ENCODE measurements at places on chromosomes 4 and X.

DNA sequence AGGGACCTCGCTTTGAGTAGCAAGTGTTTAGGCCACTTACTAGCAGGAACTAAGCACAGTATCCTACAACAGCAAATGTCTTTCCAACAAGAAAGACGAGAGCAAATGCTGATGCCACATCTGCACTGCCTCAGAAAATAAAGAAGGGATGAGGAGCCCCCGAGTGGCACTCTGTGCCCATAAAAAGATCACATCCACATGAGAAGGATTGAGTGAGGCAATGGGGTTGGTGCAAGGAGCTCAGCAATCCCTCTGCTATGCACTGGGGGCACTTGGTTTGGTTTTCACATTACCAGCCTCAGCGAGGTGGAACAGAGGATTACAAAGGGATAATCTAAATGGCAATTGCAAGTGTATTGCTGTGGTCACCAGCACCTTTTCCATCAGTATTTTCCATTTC, 252.8 kb upstream of the SLC7A11 start:
- no peak for DNase-seq

GRCh38 chr4:82430964-82431745, 765 bp downstream of the ENOPH1 start:
- peak; percentile 19 for DNase-seq

DNA sequence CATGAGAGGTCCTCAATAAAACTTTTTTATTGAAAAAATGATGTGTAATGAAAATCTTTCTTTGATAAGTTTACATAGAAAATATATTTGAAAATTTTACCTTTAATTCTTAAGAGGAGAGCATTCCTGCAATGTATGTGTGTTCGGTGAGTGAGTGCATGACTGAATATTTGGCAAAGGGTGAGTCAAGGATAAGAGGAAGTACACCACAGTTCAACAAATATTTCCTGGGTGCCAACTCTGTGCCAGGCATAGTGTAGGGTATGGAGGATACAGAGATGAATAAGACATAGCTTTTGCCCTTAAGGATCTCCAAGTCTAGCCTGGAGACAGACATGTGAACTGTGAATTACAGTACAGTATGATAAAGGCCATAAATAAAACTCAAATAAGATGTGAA, 84.7 kb upstream of the GPR101 start:
- no peak for DNase-seq

- no peak for DNase-seq
Measured at GRCh38 chr4:61350932-61351331, 150.8 kb downstream of the ADGRL3 start.

DNA sequence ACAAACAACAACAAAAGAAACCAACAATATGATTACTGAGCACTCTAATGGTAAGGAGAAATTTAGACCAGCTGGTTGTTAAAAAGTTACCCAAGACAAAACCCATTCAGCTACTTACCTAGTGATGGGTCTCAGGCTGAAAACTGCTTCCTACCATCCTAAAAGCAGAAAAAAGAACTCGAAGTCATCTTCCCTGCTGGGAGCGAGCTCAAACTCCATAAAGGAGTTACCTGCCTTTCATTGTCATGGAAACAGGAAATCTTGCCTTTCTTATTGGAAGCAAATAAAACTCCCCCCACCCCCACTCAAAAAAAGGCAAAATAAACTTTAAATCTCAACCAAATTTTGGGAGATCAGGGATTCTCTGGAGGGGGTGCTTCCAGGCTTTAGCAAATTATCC, 1478.3 kb downstream of the C4orf33 start:
- DNase-seq: no peak

DNA sequence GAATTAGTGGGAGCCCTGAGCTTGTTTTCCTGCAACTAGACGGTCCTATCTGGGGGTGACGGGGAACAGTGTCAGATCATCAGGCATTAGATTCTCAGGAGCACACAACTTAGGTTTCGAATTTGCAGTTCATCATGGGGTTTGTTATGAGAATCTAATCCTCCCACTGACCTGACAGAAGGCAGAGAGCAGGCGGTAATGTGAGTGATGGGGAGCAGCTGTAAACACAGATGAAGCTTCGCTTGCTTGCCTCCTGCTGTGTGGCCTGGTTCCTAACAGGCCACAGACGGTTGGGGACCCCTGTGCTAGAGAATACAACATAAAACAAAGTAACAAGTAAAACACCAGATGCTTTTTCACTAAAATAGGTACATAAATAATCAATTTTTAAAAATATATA, 86.2 kb upstream of the BLTP1 start:
- no peak for DNase-seq

- DNase-seq: no peak
Measured at GRCh38 chrX:46860557-46860956, 23.7 kb downstream of the RP2 start.

- no peak for DNase-seq
Measured at GRCh38 chrX:69562904-69563578, 52.9 kb upstream of the EDA start.

GRCh38 chrX:10325611-10326010, 168.8 kb downstream of the CLCN4 start:
- DNase-seq: no peak

GRCh38 chr4:140239311-140239710, 85.3 kb upstream of the MAML3 start:
- DNase-seq: no peak

DNA sequence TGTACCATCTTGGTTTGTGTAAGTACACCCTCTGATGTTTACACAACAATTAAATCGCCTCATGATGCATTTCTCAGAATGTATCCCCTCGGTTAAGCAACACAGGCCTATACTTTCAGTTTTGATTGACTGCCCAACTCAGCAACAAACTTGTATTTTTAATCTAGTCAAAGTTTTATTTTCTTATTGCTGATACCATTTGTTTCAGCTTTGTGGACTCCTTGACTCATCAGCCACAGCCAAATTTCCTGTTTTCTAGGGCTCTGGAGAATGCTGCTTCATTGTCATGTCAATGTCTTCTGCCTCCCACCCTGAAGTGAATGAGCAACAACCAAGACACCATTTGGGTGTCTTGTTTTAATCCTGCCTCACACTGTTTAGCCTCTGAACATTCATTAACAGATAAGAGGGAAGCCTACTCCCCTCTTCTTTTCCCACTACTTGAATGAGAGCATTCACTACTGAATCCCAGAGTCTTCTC, 14.0 kb downstream of the BBS12 start:
- DNase-seq: no peak

DNA sequence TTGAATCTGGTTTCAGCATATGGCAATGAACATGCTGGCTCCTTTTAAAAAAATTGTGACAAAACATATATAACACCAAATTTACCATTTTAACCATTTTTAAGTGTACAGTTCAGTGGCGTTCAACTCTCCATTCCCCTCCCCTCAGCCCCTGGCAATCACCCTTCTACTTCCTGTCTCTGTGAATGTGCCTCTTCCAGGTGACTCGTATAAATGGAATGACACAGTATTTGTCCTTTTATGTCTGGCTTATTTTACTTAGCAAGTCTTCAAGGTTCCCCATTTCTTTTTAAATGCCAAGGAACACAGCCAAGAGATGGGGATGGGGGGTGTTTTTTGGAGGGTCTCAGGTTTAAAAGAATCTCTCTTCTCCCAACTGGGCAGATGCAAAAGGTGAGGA, 35.4 kb upstream of the BCLAF3 start:
- no peak for DNase-seq

DNA sequence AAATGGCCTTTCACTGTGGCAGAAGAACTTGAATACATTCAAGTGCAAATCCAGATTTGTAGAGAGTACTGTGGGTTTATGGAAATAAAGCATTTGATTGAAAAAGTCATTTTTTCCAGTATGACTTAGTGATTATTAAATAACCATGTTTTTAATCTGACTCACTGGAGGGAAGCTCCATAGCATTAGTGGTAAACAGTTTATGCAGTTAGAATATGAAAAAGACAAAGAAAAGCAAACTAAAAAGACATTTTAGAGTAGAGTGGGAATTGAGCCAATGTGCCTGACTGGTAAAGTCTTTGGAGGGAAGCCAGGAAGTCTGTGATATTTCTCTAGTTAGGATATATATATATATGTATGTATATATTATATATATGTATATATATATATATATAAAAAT, 53.4 kb downstream of the FAT4 start:
- DNase-seq: no peak

- no peak for DNase-seq
Measured at GRCh38 chrX:72492499-72492898, 80.1 kb downstream of the HDAC8 start.

- DNase-seq: no peak
Measured at GRCh38 chr4:118942465-118942864, 53.8 kb downstream of the SYNPO2 start.

- DNase-seq: no peak
Measured at GRCh38 chr4:28357990-28358389, 1497.3 kb downstream of the STIM2 start.

DNA sequence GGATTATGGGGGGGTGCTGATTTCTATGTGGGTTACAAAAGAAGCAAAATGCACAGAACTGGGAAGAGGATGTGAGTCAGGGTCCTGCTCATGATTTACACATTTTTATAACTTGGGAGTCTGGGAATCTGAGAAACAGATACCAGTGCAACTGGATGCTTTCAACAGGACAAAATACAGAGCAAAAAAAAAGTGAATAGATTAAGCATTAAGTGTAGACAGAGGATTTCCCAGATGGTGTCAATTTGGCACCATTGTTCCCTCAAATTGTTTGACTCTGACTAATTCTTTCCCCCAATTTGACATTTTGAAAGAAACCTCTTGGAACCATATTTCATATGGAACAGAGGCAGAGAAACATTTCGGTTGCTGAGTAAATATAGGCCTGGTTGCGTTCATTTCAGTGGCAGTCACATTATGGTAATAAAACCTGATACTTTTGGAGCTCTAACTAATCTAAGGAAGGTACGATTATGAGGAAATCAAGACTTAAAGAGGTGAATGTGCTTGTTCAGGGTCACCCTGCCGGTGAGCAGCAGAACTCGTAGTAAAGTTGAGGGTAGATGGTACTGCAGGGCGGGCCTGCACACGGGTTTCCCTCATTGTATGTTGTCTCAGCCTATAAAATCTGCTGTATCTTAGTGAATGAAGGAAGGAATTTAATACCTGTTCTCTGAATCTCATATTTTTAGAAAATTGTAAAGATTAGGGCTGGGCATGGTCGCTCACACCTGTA, 18.7 kb upstream of the CDKL5 start:
- no peak for DNase-seq

DNA sequence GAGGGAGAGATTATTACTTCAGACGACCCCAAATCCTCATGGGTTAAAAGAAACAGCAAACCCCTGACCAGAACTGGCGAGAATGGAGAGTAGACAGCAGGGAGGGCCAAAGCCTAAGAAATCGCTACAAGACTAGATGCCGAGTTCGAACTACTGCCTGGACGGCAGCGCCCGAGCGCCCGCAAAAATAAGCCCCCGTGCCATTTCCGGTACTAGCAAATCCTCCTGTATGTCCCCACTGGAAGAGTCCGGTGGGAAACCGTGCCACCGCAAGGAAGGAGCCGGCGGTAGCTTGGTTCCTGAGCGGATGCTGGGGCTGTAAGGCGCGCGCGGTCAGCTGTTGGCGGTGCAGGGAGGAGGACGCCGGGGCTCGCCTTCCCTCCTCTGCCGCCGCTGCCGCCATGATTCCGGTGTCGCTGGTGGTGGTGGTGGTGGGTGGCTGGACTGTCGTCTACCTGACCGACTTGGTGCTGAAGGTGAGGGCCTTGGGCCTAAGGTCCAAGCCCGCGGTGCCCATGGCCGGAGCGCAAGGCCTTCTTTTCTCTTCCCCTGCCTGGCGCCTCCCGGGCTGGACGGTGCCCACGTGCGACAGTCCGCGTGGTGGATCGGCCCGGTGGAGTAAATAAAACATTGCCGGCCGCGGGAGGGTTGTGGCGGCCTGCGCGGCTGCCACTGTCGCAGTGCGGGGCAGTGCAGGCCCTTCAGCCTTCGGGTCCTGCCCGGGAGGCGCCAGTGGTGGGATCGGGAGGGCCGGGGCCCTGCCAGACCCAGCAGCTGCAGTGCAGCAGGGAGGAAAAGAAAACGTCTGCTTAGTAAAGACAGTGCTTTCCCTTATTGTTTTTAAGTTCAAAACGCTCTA, at the start of gene MBTPS2:
Gene MBTPS2 (plus strand): TSS at position 284 of the 859 bp plus-strand sequence. CDS start 118 bp downstream, at position 402.
- DNase-seq: peak; percentile 54

- DNase-seq: no peak
Measured at GRCh38 chrX:16207634-16208033, 40.4 kb downstream of the MAGEB17 start.

DNA sequence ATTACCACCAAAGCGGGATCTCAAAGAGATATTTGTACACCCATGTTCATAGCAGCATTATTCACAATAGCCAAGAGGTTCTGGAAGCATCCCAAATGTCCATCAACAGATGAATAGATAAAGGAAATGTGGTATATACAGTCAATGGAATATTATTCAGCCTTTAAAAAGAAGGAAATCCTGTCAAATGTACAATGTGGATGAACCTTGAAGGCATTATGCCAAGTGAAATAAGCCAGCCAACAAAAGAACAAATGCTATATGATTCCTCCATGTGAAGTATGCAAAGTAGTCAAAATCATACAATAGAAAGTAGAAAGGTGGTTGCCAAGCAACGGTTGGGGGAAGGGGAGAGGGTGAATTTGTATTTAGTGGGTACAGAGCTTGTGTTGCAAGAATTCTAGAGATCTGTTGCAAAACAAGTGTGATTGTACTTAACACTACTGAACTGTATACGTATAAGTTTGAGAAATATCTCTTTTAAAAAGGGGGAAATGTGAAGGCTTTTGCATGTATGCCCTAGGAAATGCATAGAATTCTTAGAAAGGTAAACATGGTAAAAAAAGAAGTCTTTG, 5.0 kb upstream of the ZRSR2 start:
- no peak for DNase-seq

DNA sequence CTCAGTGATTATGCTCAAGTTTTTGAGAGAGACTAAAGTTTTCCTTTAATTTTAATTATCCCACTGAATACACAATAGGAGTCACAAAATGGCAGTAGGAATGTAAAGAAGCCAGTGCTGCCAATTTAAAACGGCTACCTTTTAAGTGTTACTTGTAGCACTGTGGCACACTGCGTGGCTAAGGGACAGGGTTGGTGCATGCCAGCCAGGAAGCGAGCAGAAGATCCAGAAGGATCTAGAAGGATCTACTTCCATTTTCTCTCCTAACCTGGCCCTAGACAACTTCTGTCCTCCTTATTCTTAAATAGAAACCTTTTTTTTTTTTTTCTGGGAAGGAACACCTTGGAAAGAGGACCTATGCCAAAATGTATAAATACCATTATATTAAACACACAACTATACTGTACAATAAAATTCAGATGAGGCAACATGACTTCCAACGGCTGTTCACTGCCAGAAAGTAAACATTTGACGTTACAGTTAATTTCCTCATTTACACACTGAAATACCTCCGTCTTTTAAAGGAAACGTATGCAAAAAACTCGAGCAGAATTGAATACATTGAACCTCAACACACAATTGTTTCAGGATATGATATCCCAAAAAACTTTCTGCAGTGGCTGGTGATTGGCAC, 2.7 kb downstream of the USP26 start:
- DNase-seq: no peak

Measured in cerebellum (tissue), 4 donors.